ENCODE measurements at places on chromosomes 12 and 14. TPM values are rescaled to one million over a fixed set of nuclear protein-coding genes. Genes with fewer than 3 reads are reported as not detected.

Gene INF2
- 96.8 TPM for total RNA-seq

Gene DNAJC22
- not detected for total RNA-seq

Gene NCKAP5L
- 11.2 TPM for total RNA-seq

Gene PUS7L
- total RNA-seq: 25.6 TPM

Gene SLC8A3
- not detected for total RNA-seq

Gene IAPP
- not detected for total RNA-seq

Gene DBX2
- not detected for total RNA-seq

Measured in CD4-positive, alpha-beta memory T cell (primary cell).